Heart left ventricle (tissue), 16 donors: ENCODE measurements at places on chromosomes 1 and 21. TPM values are rescaled to one million over a fixed set of nuclear protein-coding genes. Genes with fewer than 3 reads are reported as not detected.

DNA sequence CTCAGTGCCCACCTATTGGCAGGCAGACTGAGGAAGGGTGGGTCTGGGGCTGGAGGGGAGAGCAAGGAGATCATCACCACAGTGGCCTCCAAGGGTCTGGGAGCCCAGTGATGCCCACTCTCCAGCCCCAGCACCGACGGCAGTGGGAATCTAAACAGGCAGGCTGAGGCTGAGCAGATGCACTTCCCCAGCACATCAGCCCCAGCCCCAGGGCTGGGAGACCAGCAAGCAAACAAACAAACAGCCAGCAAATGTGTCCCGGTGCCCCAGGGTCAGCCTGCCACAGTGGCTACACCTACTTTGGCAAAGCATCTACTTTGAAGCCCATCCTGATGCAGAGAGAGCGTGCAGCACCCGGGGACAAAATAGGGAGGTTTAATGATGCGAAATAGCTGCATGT is 216.3 kb upstream of the ZC3H12A start:
- no peak for DNase-seq
- no peak overlapping the region for H3K4me3 ChIP-seq
- H3K27ac ChIP-seq, result no peak overlapping the region
- no peaks in the 10 kb centered on the region for H3K36me3 ChIP-seq

- no peak overlapping the region for H3K27ac ChIP-seq
- DNase-seq, result no peak
- no peaks in the 10 kb centered on the region for H3K4me1 ChIP-seq
- H3K4me3 ChIP-seq, result no peak overlapping the region
Observed at GRCh38 chr1:191498825-191499224, 659.4 kb upstream of the RGS18 start.

DNA sequence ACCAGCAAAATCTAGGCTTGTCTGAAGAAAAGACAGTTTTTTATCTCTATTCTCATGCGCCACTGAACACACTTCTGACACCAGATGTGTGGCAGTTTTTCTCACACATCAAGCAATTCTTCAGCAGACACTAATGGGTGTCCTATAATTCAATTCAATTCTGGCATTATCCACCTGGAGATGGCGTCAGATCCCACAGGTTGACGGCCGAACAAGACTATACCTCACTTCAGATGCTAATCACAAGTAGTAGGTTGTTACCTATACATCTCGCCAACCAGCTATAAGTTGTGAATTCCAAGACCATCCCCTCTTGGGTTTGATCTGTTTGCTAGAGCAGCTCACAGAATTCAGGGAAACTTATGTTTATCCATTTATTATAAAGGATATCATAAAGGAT is 89.9 kb upstream of the ARTN start:
- no peak overlapping the region for H3K27ac ChIP-seq
- H3K4me1 ChIP-seq, result no peaks in the 10 kb centered on the region
- H3K4me3 ChIP-seq, result no peak overlapping the region
- no peaks in the 10 kb centered on the region for H3K27me3 ChIP-seq
- H3K36me3 ChIP-seq, result peaks cover 4% of the 10 kb centered on the region
- DNase-seq, result no peak

GRCh38 chr1:89499320-89499719 is 25.3 kb upstream of the LRRC8B start:
- H3K4me1 ChIP-seq, result no peaks in the 10 kb centered on the region
- H3K4me3 ChIP-seq, result no peak overlapping the region
- H3K27me3 ChIP-seq, result no peaks in the 10 kb centered on the region
- H3K27ac ChIP-seq, result no peak overlapping the region
- no peaks in the 10 kb centered on the region for H3K36me3 ChIP-seq

CYP4Z1 gene
- total RNA-seq, result 0.28 TPM

DNA sequence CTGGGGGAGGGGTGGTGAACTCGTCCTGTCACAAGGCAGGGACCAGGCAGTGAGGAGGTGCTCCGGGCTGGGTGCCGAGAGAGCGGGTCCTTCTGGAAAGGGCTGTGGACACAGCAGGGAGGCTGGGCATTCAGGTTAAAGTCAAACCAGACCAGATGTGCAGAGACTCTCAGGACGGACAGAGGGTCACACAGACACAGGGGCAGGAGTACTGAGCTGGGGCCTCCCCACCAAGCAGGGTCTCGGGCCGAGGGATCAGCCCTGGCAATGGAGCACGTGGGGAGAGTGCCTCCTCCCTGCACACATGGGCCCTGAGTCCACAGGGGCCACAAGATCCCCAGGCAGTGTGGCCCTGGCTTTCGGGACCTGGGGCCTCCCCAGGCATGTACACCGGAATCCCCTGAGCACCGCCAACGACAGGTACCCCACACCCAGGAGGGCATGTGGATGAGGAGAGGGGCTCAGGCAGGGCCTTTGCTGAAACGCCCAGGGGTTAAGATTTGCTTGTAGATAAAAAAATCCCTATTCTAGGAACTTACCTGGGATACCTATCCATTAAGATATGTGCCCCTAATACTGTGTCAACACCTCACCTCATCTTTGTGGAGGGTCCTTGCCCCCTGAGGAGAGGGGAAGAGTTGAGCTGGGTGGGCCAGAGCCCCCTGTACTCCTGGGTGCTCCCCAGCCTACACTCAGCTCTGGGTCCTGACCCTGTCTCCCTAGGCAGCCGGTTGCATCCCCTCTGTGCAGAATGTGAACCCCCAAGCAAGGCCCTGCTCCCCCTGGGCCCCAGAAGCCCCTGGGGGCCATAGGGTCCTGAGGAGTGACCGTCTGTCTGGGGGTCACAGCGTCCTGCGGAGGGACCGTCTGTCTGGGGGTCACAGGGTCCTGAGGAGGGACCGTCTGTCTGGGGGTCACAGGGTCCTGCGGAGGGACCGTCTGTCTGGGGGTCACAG is 46.9 kb upstream of the ADARB1 start:
- H3K4me3 ChIP-seq, result no peak overlapping the region
- no peaks in the 10 kb centered on the region for H3K27me3 ChIP-seq
- no peaks in the 10 kb centered on the region for H3K36me3 ChIP-seq
- DNase-seq, result no peak

SMIM1 gene
- 9.7 TPM for total RNA-seq

CCDC17 gene
- total RNA-seq, result 1.00 TPM

- no peak overlapping the region for H3K4me3 ChIP-seq
- no peaks in the 10 kb centered on the region for H3K27me3 ChIP-seq
Observed at GRCh38 chr1:172298141-172298540, 122.3 kb upstream of the C1orf105 start.

- H3K4me3 ChIP-seq, result no peak overlapping the region
- no peaks in the 10 kb centered on the region for H3K4me1 ChIP-seq
- no peak for DNase-seq
- H3K36me3 ChIP-seq, result no peaks in the 10 kb centered on the region
Observed at GRCh38 chr1:9136932-9137331, 8.0 kb upstream of the GPR157 start.
